Fibroblast of skin of left quadriceps (primary cell): ENCODE measurements at places on chromosomes 5 and 9.

GRCh38 chr9:100699668-100700067, 121.8 kb downstream of the CAVIN4 start:
- DNase-seq, result no peak

DNA sequence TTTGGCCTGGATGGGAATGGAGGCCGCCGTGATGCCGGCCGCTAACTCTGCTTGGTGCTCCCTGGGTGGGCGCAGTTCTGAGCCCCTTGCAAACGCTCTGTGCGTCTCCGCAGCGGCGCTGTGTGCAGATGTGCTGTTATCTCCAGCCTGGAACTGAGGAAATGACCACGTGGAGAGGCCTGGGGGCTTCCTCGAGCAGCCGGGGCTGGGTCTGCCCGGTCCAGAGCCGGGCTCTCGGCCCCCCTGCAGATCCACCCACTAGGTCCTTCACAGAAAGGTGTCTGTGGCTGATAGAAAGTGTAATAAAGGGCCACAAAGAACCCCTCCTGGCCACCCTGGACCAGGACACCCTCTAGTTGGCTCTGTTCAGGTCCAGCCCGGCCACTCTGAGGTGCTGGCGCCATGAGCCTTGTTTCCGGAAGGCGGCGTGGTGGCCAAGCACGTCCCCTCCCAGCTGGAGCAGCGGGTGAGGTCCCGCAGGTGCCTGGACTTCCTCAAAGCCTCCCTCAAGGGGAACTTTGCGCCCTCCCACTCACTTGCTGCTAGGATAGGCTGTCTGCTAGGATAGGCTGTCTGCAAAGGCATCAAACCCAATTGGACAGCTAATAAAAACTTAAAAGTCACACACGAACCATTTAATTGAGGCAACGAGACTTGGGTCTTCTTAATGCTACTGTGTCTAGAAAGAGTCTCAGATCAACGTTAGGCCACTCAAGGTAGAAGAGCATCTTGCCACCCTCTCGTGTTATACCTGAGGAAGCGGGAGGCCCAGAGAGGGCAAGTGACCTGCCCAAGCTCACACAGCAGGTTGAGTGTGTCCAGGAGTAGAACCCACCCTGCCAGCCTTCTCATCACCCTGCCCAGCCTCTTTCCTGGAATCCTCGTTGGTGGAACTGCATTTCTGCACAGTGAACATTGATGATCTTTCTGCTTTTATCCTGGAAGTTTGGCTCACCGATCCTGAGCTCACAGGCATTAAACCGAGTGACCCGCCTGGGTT, 109.3 kb upstream of the FCN2 start:
- no peak for DNase-seq

- DNase-seq, result no peak
Measured at GRCh38 chr9:9913276-9913832, 699.4 kb downstream of the PTPRD start.

DNA sequence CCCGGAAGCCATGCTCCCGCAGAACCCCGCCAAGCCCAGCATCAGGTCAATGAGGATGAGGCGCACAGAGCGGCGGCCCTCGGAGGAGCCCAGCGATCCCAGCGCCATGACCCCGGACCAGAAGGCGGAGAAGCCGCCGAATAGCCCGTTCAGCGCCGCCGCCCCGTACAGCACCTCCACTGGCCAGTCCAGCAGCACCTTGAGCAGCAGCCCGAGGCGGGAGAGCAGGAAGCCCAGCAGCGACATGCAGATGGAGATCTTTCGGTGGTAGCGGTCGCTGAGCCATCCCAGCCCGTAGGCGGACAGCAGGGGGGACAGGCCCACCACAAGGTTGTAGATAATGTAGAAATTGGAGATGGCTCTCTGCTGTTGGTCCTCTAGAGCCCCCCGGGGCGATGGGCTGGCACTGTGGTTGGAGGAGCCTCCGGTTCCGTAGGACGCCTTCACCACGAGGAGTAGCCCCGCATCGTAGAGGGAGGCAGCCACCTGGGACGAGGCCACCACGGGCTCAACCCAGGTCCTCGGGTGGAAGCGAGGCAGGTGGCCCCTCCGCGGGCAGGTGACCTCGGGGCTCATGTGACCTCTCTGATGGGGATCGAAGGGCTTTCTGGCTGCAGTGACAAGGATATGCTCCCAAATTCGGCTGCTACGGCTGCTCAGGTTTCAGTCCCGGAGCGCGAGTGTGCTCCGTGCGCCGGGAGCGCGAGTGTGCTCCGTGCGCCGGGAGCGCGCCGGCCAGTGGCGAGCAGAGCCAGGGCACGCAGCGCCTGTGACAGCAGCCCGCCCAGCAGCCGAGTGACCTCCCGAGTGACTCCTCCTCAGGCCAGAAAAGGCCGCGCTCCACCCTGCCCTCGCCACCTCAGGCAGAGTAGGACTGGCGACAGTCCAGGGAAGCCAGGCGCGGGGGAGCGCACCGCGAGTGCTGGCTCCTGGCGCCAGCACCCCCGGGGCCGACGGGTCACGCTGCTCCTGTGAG, at the start of gene SLC46A2:
SLC46A2 (minus strand) TSS at position 771 of the 976 bp plus-strand sequence; CDS start at position 576, 195 bp downstream.
- DNase-seq, result no peak

- no peak for DNase-seq
Measured at GRCh38 chr9:91033270-91033669, 231.7 kb downstream of the SYK start.

GRCh38 chr9:120936764-120937122, 10.1 kb upstream of the TRAF1 start:
- no peak for DNase-seq

GRCh38 chr9:80699511-80699998, 989.8 kb downstream of the TLE1 start:
- DNase-seq, result peak; percentile 35

DNA sequence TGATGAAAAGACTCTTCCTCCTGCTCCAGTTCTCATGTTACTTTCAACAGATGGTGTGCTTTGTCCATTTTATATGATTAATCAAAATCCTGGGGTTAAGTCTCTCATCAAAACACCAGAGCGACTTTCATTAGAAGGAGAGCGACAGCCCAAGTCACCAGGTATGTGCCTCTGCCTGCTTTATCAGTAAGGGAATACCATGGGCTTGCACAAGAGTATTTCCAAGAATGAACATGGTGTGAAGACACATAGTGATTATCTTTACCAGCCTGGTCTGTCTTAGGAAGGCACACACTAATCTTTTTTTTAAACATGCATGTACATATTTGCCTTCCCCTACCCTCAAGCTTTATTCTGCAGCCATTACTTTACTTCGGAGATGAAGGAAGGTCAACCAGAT, 15.2 kb downstream of the NUP214 start:
- no peak for DNase-seq

DNA sequence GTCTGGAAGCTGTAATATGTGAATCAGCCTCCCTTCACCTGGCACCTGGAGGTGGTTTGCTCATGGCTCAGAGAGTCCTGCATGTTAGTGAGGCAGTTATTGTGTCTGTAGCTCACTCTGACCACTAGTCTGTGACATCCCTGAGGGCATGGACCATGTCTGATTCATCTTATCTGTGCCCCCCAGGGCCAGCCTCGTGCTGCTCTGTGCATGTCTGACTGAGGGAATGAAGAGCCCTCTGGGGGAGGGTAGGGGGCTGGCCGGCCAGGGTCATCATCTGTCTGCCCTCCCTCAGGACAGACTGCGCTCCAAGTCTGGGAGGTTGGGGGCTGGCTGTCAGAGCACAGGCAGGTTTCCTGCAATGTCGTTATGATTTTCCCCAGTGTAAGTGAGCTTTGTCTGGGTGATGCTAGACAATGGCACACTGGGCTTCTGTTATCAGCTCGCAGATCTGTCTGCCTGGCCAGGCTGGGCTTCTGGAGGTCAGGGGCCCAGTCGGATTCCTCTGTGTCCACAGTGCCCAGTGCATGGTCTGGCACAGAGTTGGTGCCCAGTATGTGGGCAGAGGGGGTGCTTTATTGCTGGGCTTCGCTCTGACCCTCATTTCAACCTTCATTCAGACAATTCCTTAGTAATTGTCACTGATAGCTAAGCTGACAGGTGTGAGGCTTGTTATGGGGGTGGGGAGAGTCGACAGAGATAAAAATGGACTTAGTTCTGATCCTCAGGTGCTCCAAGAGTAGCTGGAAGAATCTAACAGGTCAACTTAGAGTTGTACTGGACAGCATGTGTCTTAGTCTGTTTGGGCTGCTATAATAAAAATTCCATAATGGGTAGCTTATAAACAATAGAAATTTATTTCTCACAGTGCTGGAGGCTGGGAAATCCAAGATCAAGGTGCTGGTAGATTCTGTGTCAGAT, 85.7 kb upstream of the SHB start:
- no peak for DNase-seq

- no peak for DNase-seq
Measured at GRCh38 chr5:84063041-84063440, 321.6 kb downstream of the EDIL3 start.

- no peak for DNase-seq
Measured at GRCh38 chr5:133376986-133377385, 235.4 kb downstream of the FSTL4 start.

DNA sequence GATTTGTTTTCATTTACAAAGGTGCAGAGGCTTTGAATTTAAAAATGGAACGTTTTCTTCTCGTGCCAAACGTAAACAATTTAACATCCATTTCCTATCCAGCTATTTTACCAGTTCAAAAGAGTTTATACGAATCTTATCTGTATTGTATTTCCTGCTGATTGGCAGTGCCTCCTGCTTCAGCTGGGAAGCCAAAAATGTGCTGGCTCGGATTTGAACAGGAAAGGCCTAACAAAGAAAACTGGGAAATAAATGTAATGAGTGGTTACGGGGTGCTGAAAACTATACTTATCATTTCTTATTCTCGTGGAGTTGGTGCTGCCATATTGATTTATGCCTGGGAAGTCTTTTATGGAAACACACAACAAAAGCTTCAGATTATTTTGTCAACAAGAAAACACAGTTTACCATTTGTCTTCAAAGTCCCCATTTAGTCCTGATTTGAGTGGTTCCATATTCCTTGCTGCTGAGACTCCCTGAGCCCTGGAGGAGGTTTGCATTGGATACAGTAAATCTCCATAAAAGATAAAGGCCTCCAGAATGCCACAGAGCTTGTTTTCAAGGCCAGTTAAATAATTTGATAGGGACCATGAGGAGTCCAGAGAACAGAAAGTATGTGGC, 507.4 kb downstream of the RASEF start:
- no peak for DNase-seq

- no peak for DNase-seq
Measured at GRCh38 chr5:171712616-171713015, 73.0 kb upstream of the SMIM23 start.

DNA sequence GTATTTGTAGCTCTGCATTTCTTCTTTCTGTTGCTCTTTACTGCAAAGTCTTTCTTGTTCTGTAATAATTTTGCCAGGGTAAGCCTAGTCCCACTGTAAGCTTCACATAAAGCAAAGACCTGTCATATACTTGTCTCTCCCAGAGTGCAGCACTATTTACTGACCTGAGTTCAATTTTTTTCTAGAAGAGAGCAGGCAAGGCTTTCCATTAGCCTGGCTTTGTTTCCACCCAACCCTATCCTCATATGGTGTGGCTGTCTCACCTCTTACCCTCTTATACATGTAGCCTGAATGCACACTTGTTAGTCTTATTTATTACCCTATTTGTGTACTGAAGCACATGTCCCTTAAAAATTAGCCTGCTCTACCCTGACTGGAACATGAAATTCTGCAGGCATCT, 170.4 kb downstream of the EFNA5 start:
- no peak for DNase-seq

- no peak for DNase-seq
Measured at GRCh38 chr5:118722122-118723020, 266.0 kb downstream of the DTWD2 start.

DNA sequence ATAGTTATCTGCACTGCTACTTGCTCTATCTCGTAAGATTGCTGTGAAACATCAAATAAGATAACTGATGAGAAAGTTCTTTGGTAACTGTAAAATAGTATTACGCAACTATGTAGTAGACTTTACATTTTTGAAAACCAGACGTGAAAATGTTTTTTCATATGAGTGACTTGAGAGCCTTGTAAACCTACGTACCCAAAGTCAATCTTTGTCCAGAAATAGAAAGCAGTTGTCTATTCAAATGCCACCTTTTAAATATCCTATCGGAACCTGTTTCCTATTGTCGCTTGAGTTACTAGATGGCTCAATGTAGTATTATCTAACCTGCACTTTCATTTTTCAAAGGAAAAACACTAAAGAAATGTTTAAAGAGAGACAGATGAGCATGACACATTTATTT, 1.6 kb downstream of the FNIP1 start:
- no peak for DNase-seq

- DNase-seq, result no peak
Measured at GRCh38 chr9:131580358-131580757, 35.0 kb downstream of the PRRT1B start.

- no peak for DNase-seq
Measured at GRCh38 chr5:29720954-29721353, 1472.5 kb upstream of the CDH6 start.
